ENCODE measurements at places on chromosomes 11 and 22. TPM values are rescaled to one million over a fixed set of nuclear protein-coding genes. Genes with fewer than 3 reads are reported as not detected.

- no peak for DNase-seq
Observed at GRCh38 chr11:24828938-24829605, 332.2 kb downstream of the LUZP2 start.

DNA sequence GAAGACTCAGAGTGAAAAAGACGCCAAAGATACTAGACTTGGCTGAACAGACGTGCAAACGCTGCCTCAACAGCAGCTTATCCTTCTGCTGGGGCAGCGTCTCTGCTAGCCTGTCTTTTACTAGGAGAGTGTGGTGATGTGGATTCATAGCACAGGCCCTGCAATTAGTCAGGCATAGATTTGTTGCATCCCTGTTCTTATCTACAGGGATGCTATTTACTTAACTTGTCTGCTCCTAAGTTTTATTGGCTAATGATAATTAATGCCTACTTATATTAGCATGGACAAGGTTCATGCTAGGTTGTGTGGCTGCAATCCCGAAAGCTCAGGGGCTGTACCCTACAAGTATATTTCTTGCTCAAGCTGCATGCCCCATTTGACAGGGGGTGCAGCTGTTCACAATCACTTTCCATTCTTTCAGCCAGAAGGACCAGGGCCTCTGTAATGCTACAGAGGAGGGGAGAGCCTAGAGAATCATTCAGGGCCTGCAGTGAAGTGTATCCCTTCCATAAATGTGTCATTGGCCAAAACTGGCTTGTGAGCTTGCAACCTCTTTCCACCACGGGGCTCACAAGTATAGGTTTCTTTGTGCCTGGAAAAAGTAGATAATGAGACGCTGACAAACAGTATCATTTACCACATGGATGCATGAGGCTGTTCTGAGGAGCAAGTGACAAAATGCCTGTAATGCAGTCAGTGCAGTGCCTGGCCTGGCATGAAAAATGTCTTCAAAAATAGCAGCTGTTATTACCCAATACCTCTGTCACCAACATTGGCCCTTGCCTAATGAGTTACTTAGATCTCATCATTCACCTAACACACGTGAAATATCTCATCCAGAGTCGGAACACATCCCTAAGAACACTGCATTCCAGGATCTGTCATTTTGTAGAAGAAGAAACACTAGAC is 685.8 kb upstream of the API5 start:
- DNase-seq = no peak

- DNase-seq = peak; percentile 32
Observed at GRCh38 chr11:61963282-61964057, 4.0 kb downstream of the FTH1 start.

DNA sequence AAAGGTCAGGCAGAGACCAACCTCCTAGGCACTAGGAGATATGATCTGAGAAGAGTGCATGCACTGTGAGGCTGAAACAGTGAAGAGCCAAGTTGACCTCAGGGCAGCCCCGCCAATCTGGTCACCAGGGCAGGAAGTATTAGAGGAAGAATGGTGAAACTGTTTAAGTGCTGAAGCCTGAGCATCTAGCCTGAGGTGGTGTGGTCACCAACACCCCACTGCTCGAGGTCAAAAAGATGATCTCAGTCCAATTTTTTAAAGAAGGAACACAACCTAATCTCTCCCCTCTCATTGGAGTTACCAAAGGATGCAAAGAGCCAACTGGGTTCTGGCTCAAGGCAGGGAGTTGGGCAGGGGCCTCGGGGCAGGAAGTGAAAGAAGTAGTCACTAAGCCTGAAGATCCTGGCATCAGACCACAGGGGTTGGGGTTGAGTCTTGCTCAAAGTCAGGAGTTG is 4.0 kb downstream of the APBB1 start:
- DNase-seq = no peak

DNA sequence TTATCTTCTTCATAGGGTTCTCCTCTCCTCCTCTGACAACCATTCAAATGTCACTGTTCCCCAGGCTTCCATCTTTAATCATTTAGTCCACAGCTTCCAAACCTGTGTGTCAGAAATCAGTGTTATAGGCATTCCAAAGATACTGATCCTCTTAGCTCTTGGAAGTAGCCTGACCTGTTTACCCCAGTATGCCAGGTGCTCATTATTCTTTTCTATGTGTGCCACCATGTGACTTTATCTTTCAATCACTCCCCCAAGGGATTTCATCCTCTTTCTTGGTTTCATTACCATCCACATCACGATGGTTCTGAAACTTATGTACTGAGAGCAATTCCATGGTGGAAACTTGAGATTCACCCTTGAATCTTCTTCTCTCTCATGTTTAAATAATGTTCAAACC is 7.6 kb downstream of the POU2AF2 start:
- DNase-seq = no peak

DNA sequence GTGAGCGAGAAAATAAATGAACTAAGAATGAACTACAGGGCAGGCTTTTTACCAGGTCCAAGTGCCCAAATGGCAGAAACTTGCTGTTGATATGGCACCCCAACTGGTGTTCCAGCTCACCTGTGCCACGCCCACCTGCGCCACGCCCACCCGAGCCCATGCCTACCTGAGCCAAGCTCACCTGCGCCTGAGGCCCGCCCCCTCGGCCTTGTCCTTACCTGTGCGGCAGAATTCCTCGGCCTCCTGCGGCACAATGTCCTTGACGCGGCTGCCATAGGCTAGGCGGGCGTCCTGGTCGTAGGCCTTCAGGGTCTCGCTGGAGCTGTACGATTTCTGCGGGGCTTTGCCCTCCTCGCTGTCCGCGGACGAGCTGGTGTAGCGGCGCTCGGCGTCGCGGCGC is 371.3 kb downstream of the TENM4 start:
- no peak for DNase-seq

GRCh38 chr22:26134654-26135330 is 34.5 kb upstream of the SEZ6L start:
- no peak for DNase-seq

- no peak for DNase-seq
Observed at GRCh38 chr11:57085611-57086010, 96.1 kb upstream of the LRRC55 start.

DNA sequence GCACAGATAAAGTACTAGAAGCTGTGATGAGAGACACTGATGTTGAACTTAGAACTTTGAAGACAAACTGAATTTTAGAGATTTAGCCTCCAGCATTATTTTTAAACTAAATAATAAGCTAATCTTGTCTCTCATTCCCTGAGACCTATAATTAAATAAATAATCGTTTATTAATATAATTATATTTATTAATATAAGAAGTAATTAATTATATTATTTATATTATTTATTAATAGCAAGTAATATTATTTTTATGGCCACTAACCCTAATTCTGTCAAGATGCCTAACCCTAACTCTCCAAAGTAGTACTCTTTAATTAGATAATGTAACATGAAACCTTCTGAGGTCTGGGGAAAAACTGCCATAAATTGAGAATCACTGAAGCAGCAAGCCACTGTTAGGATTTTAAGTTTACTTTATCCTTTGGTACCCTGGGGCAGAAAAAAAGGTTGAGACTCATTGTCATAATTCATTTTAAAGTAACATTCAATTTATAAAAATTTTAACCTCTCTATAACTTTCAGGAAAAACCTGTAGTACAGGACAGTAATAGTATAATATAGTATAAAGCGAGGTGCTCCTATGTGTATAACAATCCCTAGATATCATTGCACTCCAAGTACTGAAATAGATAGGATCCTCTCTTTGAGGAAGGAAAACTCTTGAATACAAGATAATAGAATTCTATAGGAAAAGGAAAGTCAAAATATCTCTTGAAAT is 85.4 kb downstream of the TTC28 start:
- DNase-seq = no peak

The MYO7A gene
- total RNA-seq = 0.20 TPM

The RTN4RL2 gene
- total RNA-seq = 0.27 TPM

Measured in CD8-positive, alpha-beta memory T cell (primary cell).